ENCODE measurements at places on chromosomes 12 and 14. TPM values are rescaled to one million over a fixed set of nuclear protein-coding genes. Genes with fewer than 3 reads are reported as not detected.

ADGRD1 gene
- 0.40 TPM for total RNA-seq

DNA sequence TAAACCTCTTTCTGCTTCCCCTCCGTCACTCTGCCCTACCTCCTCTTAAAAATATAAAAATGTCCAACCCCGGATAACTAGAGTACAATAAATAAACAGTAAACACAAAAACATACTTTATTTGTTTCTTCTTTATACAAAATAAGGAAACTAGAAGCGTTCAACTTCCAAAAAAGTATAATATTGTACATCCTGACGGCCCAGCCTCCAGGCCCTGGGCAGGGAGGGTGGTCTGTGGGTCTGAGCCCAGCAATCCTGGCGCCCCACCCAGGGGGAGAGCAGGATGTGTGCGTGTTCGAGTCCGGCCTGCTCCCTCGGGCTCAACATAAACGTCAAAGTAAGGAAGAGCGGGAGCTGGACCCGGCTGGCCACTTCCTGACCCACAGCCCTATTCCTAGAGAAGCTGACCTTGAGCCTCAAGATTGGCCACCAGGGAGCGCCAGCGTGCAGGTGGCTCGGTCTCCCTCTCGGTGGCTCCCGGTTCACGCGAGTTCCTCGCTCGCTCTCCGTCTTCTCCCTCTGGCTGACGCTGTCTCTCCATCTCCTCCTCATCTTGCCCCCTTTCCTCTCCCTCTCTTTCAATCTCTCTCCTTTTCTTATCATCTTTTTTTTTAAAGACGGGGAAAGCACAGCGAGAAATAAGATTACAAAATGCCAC is 9.4 kb downstream of the LHX5 start:
- no peaks in the 10 kb centered on the region for H3K27me3 ChIP-seq
- peak overlapping the region; percentile 79 for H3K27ac ChIP-seq
- DNase-seq: peak; percentile 90
- peak overlapping the region; percentile 95 for H3K4me3 ChIP-seq

KCNJ8 gene
- total RNA-seq: not detected

HNRNPA1 gene
- 1,779 TPM for total RNA-seq

DNA sequence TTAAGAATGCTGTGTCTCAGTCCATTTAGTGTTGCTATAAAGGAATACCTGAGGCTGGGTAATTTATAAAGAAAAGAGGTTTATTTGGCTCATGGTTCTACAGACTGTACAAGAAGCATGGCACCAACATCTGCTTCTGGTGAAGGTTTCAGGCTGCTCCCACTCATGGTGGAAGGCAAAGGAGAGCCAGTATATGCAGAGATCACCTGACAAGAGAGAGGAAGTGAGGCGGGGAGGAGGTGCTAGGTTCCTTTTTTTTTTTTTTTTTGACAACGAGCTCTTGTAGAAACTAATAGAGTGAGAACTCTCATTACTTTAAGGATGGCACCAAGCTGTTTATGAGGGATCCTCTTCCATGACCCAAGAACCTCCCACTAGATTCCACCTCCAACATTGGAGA is 121.6 kb downstream of the NUBPL start:
- H3K27me3 ChIP-seq: no peaks in the 10 kb centered on the region
- no peak overlapping the region for H3K4me3 ChIP-seq
- DNase-seq: no peak
- H3K27ac ChIP-seq: no peak overlapping the region
- H3K36me3 ChIP-seq: no peaks in the 10 kb centered on the region

NINJ2 gene
- 0.37 TPM for total RNA-seq

- no peaks in the 10 kb centered on the region for H3K4me1 ChIP-seq
- no peak overlapping the region for H3K4me3 ChIP-seq
- no peaks in the 10 kb centered on the region for H3K27me3 ChIP-seq
- peak; percentile 40 for DNase-seq
- H3K36me3 ChIP-seq: no peaks in the 10 kb centered on the region
These were observed 55.2 kb downstream of the PDE3A start for GRCh38 chr12:20423557-20423956.

DNA sequence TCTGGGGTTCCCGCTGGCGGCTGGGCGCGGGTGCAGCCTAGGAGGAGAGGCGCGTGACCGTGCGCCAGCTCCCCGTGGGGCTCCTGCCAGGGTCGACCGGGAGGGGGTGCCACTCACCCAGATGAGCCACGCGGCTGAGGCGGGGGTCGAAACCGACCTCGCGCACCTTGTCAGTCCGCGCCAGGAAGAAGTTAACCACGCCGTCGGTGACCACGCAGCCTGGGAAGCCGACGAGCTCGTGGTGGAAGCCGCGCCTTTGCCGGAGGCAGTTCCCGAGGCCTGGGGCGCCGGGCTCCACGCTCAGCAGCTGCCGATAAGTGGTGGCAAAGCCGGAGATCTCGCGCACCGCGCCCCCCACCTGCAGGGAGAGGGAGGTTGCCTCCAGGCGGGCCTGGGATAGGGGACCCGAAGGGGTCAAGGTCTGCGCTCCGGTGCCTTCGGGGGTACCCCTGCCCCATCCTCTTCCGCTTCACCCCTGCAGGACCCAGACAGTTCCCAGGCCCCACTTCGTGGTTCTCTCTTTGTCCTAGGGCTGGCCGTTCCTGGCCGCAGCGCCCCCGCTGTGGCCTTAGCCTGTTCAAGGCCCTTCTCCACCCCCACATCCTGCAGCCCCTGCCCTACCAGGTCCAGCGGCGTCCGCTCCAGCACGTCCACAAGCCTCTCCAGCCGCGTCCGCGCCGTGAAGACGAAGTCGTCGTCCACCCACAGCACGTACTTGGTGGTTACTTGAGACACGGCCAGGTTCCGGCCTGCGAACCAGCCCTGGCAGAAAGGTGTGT is 5.3 kb downstream of the B4GALNT1 start:
- peak; percentile 42 for DNase-seq
- peaks cover 9% of the 10 kb centered on the region for H3K4me1 ChIP-seq
- H3K27ac ChIP-seq: no peak overlapping the region
- peak overlapping the region; percentile 29 for H3K4me3 ChIP-seq
- H3K27me3 ChIP-seq: peaks cover 100% of the 10 kb centered on the region

OR4K5 gene
- total RNA-seq: not detected

DNA sequence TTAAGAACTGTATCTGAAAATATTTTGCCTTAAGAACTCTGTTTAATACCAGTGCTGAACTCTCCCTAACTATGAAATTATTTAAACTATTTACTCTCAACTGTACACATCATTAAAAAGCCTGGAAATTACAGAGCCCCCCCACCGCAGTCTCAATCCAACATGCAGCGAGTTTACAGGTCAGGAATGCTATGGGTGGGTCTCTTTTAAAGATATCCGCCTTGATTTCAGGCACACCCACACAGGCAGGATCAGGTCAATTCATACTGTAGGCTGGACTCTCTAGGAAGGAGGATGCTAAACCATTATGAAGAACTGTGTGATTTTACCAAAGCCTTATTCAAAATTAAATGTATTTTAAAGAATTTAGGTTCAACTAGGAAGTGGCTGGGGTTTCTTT is 16.5 kb downstream of the SPTLC2 start:
- H3K27me3 ChIP-seq: no peaks in the 10 kb centered on the region
- no peak overlapping the region for H3K4me3 ChIP-seq
- DNase-seq: no peak
- H3K4me1 ChIP-seq: no peaks in the 10 kb centered on the region
- no peak overlapping the region for H3K27ac ChIP-seq
- H3K36me3 ChIP-seq: no peaks in the 10 kb centered on the region

WNT1 gene
- not detected for total RNA-seq

- no peak overlapping the region for H3K27ac ChIP-seq
- H3K4me3 ChIP-seq: no peak overlapping the region
- H3K36me3 ChIP-seq: no peaks in the 10 kb centered on the region
- no peaks in the 10 kb centered on the region for H3K4me1 ChIP-seq
These were observed 478.5 kb downstream of the NELL2 start for GRCh38 chr12:44397631-44398030.

SLC17A8 gene
- not detected for total RNA-seq

CHGA gene
- total RNA-seq: 0.77 TPM

DNA sequence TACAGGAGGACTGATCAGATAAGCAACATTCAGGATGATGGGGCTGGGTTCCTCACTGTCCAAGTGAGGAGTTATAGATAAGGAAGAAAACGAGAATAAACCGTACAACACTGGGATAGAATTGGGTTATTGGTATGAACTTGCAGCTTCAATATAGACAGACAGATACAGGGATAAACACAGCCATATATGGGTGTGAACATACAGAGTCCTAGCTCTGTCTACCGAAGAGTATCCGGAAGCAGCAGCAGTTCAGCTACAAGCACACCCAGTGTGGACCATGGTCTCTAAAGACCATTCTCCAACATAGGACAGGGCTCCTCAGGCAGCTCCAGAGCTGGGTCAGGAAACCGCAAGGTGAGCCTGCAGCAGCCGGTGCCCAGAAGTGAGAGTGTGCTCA is 40.8 kb downstream of the CDC42BPB start:
- H3K27ac ChIP-seq: no peak overlapping the region
- H3K27me3 ChIP-seq: no peaks in the 10 kb centered on the region
- no peaks in the 10 kb centered on the region for H3K36me3 ChIP-seq
- no peak overlapping the region for H3K4me3 ChIP-seq
- no peak for DNase-seq
- peaks cover 16% of the 10 kb centered on the region for H3K4me1 ChIP-seq

- H3K4me1 ChIP-seq: no peaks in the 10 kb centered on the region
- DNase-seq: no peak
- H3K27me3 ChIP-seq: no peaks in the 10 kb centered on the region
- H3K36me3 ChIP-seq: no peaks in the 10 kb centered on the region
- H3K4me3 ChIP-seq: no peak overlapping the region
These were observed 1995.9 kb upstream of the SEL1L start for GRCh38 chr14:83529531-83529930.

PTPRQ gene
- total RNA-seq: 0.07 TPM

Measured in neural progenitor cell (in vitro differentiated cells).